ENCODE measurements at places on chromosomes 16 and 17. TPM values are rescaled to one million over a fixed set of nuclear protein-coding genes. Genes with fewer than 3 reads are reported as not detected.

Gene AIPL1
- not detected for total RNA-seq

Gene NPIPA2
- total RNA-seq = 5.0 TPM

Gene SLC7A6OS
- total RNA-seq = 11.5 TPM

Gene LGALS3BP
- total RNA-seq = 129 TPM

DNA sequence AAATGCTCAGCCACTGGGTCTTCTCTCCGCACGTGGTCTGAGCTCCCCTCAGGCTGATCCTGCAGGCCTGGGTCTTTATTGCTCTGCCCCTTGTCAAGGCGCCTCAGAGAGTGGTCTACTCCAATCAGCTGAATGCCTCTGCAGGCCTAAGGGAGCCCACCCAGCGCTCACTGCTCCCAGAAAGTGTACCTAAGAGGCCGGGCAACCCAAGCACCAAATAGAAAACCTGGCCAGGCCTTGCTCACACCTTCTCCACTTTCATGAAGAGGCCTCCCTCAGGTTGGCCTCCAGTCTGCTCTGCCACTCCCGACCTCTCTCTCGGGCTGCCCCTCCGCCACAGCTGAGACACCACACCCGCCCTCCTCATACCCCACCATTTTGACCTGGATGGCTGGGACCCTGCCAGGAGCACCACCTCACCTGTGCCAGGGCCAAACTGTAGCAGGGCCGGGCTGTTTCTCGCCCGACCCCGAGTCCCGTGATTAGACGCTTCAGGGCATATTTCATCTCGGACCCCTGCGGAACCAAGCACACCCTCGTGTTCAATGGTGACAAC, 665 bp downstream of the MYBBP1A start:
- no peak for DNase-seq

- DNase-seq = no peak
Measured at GRCh38 chr16:29675811-29676643, 3.0 kb upstream of the QPRT start.

- DNase-seq = no peak
Measured at GRCh38 chr17:71024172-71024571, 854.8 kb downstream of the KCNJ2 start.

DNA sequence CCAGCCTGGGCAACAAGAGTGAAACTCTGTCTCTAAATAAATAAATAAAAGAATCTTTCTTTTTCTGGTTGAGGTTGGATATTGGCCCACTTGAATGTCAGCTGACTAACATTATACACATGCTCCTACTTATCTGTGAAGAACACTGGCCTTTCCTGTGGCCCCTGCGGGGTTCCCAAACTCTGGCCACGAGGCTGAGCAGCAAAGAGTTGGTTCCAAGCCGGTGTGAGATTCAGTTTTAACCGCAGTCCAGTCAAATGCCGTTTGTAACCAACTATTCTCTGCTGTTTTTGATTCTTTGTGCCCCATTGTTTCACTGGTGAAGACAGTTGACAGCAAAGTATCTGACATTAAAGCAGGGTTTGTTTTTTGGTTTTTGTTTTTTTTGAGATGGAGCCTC, 11.2 kb downstream of the ETV4 start:
- no peak for DNase-seq

- DNase-seq = no peak
Measured at GRCh38 chr17:36063786-36064541, at the start of gene CCL18. Gene CCL18 (plus strand): TSS chr17:36064272. CDS start chr17:36064343, 71 bp downstream.
